ENCODE measurements at places on chromosomes 5 and 9. TPM values are rescaled to one million over a fixed set of nuclear protein-coding genes. Genes with fewer than 3 reads are reported as not detected.
A peak's percentile ranks its signal among the peaks of the same experiment; 100 is the strongest.

DNA sequence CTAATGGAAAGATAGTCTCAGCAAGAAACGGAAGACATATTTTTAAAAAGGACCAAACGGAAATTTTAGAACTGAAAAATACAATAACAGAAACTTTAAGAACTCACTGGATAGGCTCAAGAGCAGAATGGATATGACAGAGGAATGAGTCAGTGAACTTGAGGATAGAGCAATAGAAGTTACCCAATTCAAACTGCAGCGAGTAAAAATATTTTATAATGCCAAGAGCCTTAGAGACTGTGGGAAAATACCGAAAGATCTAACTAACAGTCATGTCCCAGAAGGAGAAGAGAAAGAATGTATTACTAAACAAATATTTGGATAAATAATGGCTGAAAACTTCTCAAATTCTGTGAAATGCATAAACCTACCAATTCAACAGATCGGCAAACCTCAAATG lies 40.8 kb downstream of the ADAMTS2 start:
- no peak for DNase-seq

DNA sequence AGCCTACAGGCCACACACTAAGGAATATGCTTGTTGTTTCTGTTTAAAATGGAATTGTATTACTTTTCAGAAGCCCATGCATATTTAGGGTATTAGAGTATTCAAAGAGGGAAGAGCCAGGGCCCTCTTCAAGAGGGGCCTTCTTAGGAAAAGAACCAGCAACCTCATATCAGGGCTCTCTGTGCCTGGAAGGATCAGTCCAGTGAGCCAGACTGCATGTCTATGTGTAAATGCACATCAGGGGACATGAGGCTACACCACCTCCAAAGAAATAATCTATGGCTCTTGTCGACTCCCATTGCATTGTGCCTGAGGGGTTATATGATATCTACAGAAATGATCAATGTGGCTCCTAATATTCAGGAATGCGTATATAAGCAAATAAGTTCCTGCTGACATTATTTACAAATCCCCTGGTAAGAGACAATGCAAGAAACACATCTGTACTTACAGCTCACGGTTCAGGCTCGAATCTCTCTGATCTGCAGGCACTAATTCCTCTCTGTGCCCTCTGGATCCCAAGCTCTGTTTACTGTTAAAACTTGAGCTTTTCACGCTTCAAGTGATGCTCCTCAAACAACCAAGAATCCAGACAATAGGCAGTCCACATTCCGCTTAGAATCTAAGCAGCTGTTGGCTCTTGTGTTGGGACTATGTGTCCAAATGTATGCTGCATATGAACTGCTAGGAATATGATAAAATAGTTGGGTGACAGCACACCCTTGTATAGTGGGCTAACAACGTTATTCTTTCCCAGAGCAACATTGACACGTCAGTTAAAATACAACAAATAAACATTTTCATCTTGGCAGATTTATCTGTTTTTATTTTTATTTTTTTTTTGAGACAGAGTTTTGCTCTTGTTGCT lies 150.2 kb upstream of the KLF9 start:
- DNase-seq: no peak

GRCh38 chr9:93126825-93127368 lies 7.2 kb downstream of the NINJ1 start:
- DNase-seq: no peak

ESM1 gene
- total RNA-seq: not detected

DNA sequence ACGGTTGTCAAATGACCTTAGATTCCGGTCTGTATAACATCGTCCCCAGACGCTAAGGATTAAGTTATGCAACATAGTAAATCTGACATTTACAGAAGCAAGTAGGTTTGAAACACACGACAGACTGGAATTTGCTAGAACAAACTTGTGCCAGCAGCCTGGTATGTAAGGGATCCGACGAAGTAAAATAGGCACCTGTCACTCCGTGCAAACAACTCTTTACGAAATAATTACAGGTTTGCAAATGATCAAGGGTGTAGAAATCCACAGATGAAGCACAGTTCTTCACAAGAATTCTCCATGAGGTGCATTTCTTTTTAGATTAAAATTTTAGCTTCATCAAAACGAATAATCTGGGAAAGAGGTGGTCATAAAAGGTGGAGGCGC lies 508 bp downstream of the MOCS2 start:
- DNase-seq: peak; percentile 7

LURAP1L gene
- 1.6 TPM for total RNA-seq

- no peak for DNase-seq
These were observed 64.7 kb upstream of the TRPC7 start for GRCh38 chr5:136430081-136430480.
